ENCODE measurements at places on chromosomes 5 and 9.

DNA sequence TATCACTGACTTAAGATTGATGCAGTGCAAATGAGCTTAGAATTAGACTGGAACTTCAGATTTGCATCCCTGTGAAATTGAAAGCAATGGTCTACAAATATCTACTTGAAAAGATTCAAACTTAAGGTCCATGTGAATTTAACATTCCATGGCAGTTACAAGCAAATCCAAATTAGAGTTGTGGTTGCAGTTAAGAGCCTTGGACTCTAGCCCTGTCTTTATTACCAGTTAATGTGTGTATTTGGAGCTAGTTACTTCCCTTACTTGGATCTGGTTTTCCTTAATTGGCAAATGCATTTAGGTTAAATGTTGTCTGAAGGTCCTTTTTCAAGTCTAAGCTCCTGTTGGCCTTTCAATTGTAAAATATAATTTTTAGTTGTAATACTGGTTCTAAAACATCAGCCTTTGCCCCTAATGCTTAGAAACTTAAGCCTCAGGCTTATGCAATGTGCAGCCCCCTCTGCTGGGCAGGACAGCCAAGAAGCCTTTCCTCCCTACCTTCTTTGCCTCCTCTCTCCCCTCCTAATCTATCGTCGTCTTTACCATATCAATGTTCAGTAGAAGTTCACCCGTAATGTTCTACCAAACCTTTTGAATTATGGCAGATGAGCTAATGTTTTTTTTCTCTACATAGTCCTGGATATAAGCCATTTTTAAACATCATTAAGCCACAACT is 59.5 kb downstream of the ERMP1 start:
- DNase-seq, result no peak

GRCh38 chr5:80594810-80595209 is 24.7 kb upstream of the ANKRD34B start:
- DNase-seq, result no peak

GRCh38 chr9:81653240-81653639 is 36.1 kb downstream of the TLE1 start:
- no peak for DNase-seq

DNA sequence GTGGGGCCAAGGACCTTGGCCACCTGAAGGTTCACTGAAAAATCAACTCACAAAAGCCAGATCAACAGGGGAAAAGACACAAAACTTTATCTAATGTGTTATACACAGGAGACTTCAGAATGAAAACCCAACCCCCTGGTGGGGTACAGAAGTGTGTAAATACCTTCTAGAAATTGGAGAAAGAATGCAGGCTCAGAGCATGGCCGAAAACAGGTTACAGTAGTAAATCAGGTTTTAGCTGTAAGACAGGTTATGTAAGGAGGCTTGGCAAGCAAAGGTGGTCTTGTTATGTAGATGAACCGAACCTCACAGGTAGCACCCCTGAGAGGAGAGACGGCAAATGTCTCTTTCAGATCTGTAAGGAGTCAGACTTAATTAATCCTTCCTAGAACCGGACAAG is 10.0 kb downstream of the CEMIP2 start:
- no peak for DNase-seq

- no peak for DNase-seq
These were observed 329.6 kb downstream of the ADAMTS6 start for GRCh38 chr5:65152131-65152530.
